Ureter (tissue), 1 donor: ENCODE measurements at places on chromosomes 5 and 9. TPM values are rescaled to one million over a fixed set of nuclear protein-coding genes. Genes with fewer than 3 reads are reported as not detected.

DNA sequence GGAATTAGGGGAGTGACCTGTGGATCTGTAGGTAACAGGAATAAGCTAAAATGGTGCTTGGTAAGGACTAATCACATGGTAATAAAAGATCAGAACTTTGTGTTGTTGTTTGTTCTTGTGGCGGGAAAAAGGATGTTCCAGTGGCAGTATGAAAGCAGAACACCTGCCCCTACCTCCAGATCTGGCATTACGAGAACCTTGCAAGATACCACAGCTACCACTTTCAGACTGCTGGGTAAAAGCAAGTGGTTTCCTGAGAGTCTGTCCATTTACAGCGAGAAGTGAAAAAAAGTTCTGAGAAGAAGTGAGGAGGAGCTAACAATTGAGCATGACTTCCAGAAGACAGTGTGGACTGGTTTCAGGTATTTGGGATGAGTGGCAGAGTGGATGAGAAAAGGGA is 252.5 kb downstream of the TLE4 start:
- DNase-seq: no peak

The SPINK5 gene
- total RNA-seq: 3.2 TPM

DNA sequence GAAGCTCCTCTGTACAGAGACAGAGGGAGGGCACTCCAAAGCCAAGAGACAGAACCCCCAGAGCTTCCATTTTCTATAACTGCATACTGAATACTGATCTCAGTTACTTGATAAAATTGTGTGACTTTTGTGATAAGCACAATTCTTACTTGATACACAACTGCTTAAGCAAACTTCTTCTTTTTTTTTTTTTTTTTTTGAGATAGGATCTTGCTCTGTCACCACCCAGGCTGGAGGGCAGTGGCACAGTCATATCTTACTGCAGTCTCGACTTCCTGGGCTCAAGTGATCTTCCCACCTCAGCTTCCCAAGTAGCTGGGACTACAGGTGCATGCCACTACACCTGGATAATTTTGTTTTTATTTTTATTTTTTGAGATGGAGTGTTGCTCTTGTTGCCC is 252.1 kb upstream of the ZNF608 start:
- DNase-seq: no peak

- no peak for DNase-seq
Observed at GRCh38 chr9:126411225-126411947, 84.8 kb downstream of the MVB12B start.

The DIPK1B gene
- 6.6 TPM for total RNA-seq

DNA sequence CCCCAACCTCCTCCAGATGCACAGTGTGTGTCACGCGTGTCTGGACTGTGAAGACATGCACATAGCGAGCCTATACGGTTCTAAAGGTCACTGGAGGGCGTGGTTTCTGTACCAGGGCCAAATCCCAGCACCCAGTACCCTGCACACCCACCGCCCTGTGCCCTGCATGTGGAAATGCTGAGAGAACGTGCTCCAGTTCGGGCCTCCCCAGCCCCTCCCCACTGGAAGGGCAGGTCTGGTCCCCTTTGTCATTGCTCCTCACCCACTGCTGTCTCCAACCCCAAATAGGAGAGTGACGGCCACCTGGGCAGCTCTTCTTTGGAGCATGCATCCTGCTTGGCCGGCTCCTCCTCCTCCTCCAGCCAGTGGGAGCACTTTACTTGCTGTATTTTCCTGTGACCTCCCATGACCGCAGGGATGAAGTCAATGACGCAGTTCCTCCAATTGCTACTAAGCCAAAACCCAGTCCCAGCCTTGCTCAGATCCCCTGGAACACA is 116.7 kb downstream of the WNK2 start:
- DNase-seq: no peak

DNA sequence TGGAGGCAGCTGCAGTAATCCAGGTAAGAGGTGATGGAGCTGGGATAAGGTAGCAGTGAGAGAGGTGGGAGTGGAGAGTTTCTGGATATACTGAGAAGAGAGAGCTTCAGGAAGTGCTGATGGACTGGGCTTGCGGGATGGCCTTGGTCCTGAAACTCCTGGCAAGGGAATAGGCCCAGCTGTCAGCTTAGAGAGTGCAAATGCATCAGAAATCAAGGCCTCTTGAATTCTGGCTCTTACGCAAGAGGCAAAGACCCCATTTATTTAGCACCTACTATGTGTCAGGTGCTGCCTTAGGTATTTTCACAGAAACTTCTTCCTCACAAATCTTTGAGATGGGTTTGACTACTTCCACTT is 227.2 kb upstream of the MAP3K1 start:
- DNase-seq: no peak

The PCDHGA1 gene
- total RNA-seq: 0.57 TPM

DNA sequence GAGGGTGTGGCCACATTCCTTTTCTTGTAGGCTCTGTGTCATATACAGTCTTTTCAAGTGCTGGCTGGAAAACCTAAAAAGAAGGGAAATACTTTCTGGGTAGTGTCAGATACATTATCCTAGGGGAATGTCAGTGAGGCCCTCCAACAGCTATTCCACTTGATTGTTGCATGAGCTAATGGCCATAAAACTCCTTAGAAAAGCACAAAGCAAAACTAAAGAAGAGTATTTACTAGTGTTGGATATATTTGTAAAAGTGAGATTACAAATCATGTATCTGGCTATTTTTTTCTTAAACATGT is 829 bp downstream of the ANXA1 start:
- no peak for DNase-seq
